Muscle of leg (tissue), 16 donors: ENCODE measurements at places on chromosomes 12 and 14. TPM values are rescaled to one million over a fixed set of nuclear protein-coding genes. Genes with fewer than 3 reads are reported as not detected.

DNA sequence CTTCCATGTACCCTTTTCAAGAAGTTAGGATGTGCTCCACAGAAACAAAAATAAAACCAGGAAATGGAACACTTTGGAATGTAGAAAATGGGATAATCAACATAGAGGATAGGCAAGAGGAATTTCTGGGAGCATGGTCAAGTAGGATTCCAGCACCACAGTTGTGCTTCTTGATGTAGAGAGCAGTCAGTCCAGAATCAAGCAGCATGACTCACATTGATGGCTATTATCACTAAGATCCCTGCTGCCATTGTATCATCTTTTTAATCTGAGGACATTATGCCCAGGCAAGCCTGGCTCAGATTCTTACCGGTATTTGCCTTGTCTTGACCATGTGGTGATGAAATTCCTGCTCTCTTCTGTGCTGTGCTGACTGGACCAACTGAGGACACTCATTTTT, 5.7 kb downstream of the ETFRF1 start:
- no peak for DNase-seq
- H3K36me3 ChIP-seq, result peaks cover 5% of the 10 kb centered on the region
- no peaks in the 10 kb centered on the region for H3K4me1 ChIP-seq

DNA sequence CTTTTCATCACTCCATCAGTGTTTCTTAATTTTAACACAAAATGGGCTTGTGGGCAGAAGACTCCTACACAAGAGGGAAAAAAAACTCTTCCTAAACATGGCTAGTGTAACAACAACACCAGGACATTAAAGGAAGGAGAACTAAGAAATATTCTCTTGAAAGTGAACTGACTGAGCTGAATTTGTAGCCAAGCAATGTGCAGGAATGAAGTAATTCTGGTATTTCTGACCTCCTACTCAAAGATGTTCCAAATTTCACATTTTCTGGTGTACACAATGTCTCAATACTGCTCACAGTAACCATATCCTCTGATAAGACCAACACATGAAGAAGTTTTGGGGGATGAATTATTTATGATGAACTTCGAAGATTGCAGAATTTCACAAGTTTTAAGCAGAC, 357.3 kb downstream of the DUSP6 start:
- H3K27me3 ChIP-seq, result no peaks in the 10 kb centered on the region
- no peaks in the 10 kb centered on the region for H3K36me3 ChIP-seq

DNA sequence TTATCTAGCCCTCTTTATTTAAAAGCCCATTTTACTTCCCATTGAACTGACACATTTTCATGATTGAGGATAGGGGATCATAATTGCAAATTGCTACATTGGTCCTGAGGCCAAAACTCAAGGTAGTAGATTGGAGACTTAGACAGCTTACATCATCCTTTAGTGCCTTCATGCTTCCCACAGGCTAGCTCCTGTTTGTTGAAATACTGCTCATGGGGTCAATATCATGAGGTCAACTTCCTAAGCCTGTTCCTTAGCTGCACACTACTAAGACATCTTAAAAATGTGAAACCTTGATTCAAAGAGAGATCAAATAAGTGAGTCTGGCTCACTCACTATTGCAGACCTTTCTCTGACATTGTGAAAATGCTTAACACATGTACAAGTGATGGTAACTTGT, 113.0 kb downstream of the TBC1D30 start:
- no peaks in the 10 kb centered on the region for H3K36me3 ChIP-seq
- no peak overlapping the region for H3K4me3 ChIP-seq
- no peaks in the 10 kb centered on the region for H3K27me3 ChIP-seq
- no peak for DNase-seq

- H3K27ac ChIP-seq, result no peak overlapping the region
- no peaks in the 10 kb centered on the region for H3K4me1 ChIP-seq
- no peak for DNase-seq
- no peak overlapping the region for H3K4me3 ChIP-seq
- no peaks in the 10 kb centered on the region for H3K27me3 ChIP-seq
These were observed 762.3 kb downstream of the DIO2 start for GRCh38 chr14:79448960-79449359.

- H3K36me3 ChIP-seq, result peaks cover 29% of the 10 kb centered on the region
- H3K27me3 ChIP-seq, result peaks cover 3% of the 10 kb centered on the region
- peaks cover 31% of the 10 kb centered on the region for H3K4me1 ChIP-seq
These were observed 1.5 kb downstream of the RILPL1 start for GRCh38 chr12:123532019-123532418.

DNA sequence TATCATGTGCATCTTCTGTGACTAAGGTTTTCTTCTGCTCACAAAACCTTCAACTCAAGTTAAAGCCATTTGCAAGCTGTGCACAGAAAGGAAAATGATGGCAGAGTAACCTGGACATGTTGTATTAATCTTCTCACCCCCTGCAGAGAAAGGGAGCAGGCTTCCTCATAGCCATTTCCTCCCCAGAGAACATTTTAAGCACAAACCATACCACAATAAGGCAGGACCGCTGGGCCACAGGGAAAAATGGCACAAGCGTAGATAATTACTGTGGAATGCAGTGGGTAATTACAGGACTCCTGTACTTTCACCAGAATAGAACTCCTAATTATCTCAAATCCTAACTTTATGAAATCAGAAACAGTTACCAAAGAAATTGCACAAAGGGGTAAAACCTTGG, 215.7 kb downstream of the KIF21A start:
- H3K4me1 ChIP-seq, result no peaks in the 10 kb centered on the region
- DNase-seq, result no peak
- H3K36me3 ChIP-seq, result no peaks in the 10 kb centered on the region
- no peak overlapping the region for H3K27ac ChIP-seq
- no peaks in the 10 kb centered on the region for H3K27me3 ChIP-seq

- peaks cover 4% of the 10 kb centered on the region for H3K27me3 ChIP-seq
- no peak overlapping the region for H3K4me3 ChIP-seq
- no peaks in the 10 kb centered on the region for H3K4me1 ChIP-seq
- no peaks in the 10 kb centered on the region for H3K36me3 ChIP-seq
These were observed 9.5 kb upstream of the CDKN3 start for GRCh38 chr14:54387328-54387727.

GRCh38 chr12:58841058-58841798, 79.1 kb downstream of the LRIG3 start:
- no peak overlapping the region for H3K27ac ChIP-seq
- no peaks in the 10 kb centered on the region for H3K4me1 ChIP-seq
- H3K27me3 ChIP-seq, result no peaks in the 10 kb centered on the region
- DNase-seq, result no peak
- H3K36me3 ChIP-seq, result no peaks in the 10 kb centered on the region

The LPAR5 gene
- total RNA-seq, result 0.58 TPM

The SSTR1 gene
- under 0.01 TPM for total RNA-seq

The CD4 gene
- 3.1 TPM for total RNA-seq

The LMNTD1 gene
- total RNA-seq, result 0.18 TPM

The KRT75 gene
- not detected for total RNA-seq
